ENCODE measurements at places on chromosomes 1 and 21. TPM values are rescaled to one million over a fixed set of nuclear protein-coding genes. Genes with fewer than 3 reads are reported as not detected.
A peak's percentile ranks its signal among the peaks of the same experiment; 100 is the strongest.

GRCh38 chr1:55981010-55981650, 598.2 kb downstream of the PLPP3 start:
- H3K27ac ChIP-seq = no peak overlapping the region
- no peak overlapping the region for H3K4me3 ChIP-seq
- no peaks in the 10 kb centered on the region for H3K36me3 ChIP-seq
- DNase-seq = no peak

Gene DDOST
- 233 TPM for total RNA-seq

GRCh38 chr1:10761503-10762152, 34.8 kb downstream of the CASZ1 start:
- H3K4me3 ChIP-seq = no peak overlapping the region
- peak overlapping the region; percentile 89 for H3K27ac ChIP-seq

GRCh38 chr1:202227053-202227672, 33.6 kb downstream of the LGR6 start:
- H3K27ac ChIP-seq = no peak overlapping the region
- H3K36me3 ChIP-seq = no peaks in the 10 kb centered on the region
- peaks cover 5% of the 10 kb centered on the region for H3K4me1 ChIP-seq
- no peaks in the 10 kb centered on the region for H3K27me3 ChIP-seq
- no peak overlapping the region for H3K4me3 ChIP-seq

DNA sequence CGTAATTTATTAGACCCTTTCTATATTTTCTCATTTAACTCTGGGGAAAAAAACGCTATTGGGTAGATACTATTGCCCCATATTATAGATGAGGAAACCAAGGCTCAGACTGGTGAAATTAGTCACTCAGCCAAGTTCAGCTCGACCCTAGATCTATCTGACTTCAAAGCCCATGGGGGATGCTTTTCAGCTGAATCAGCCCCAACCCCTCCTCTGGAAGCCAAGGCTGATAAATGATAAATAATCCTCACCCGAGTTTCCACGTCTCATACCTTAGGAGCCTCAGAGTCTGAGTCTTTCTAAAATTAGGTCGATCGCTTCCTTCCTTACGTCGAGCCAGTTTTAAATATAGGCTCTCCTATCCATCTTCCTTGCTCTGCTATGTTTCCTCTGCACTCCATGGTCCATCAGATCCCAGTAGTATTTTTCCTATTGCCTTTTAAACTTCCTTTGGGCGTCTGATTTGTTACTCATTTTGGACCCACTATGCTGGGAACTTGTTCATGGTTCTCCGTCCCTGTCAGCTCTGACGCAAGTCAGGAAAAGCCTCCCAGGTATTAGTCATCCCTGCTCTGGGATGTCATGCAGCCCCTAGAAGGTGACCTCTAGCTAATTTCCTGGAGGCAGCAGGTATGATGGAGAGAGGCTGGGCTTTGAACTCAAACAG, 122.8 kb downstream of the PLPP3 start:
- no peaks in the 10 kb centered on the region for H3K4me1 ChIP-seq
- H3K36me3 ChIP-seq = no peaks in the 10 kb centered on the region
- no peaks in the 10 kb centered on the region for H3K27me3 ChIP-seq
- no peak for DNase-seq
- no peak overlapping the region for H3K4me3 ChIP-seq

DNA sequence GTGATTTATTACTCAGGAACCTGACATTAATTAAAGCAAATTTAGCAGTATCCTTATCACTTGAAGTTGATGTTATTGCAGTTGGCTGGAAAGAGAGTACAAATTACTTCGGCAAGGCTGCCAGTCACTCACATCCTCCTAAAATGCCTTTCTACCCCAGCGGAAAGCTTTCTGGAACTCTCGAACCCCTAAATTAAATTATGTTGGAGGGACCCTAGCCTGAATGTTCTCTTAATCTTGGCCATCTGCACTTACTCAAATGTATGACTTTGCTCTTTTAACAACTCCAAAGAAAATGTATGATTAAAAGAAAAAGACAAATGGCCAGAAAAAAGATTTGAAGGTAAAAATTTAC, 242.6 kb upstream of the USP25 start:
- H3K27me3 ChIP-seq = no peaks in the 10 kb centered on the region
- H3K27ac ChIP-seq = no peak overlapping the region
- no peaks in the 10 kb centered on the region for H3K4me1 ChIP-seq
- H3K4me3 ChIP-seq = no peak overlapping the region

Gene ANKRD65
- 2.0 TPM for total RNA-seq

GRCh38 chr1:11179125-11179524, 10.0 kb upstream of the ANGPTL7 start:
- no peak overlapping the region for H3K27ac ChIP-seq
- H3K4me3 ChIP-seq = no peak overlapping the region
- H3K4me1 ChIP-seq = no peaks in the 10 kb centered on the region
- no peaks in the 10 kb centered on the region for H3K27me3 ChIP-seq
- no peaks in the 10 kb centered on the region for H3K36me3 ChIP-seq
- no peak for DNase-seq

DNA sequence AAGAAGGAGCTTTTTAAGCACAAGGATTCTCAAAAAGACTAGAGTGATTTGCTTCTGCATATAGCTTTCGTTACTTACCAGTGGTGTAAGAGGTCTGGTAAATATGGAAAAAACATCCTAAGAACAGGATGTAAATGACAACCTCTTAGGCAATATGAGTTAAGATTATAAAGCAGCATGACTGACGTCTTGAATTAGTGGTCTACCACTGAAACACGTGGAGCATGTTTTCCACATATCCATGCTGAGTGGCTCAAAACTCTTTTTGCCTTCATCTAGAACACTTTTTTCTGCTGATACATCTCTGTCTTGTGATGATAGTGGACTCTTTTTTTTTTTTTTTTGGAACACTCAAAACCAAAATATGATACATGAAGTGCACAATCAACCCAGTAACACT, 44.6 kb downstream of the RCAN1 start:
- H3K27ac ChIP-seq = peak overlapping the region; percentile 81
- no peak for DNase-seq
- H3K4me3 ChIP-seq = no peak overlapping the region
- H3K36me3 ChIP-seq = no peaks in the 10 kb centered on the region

Gene AGO3
- 16.7 TPM for total RNA-seq

Gene HMGCS2
- total RNA-seq = 271 TPM

DNA sequence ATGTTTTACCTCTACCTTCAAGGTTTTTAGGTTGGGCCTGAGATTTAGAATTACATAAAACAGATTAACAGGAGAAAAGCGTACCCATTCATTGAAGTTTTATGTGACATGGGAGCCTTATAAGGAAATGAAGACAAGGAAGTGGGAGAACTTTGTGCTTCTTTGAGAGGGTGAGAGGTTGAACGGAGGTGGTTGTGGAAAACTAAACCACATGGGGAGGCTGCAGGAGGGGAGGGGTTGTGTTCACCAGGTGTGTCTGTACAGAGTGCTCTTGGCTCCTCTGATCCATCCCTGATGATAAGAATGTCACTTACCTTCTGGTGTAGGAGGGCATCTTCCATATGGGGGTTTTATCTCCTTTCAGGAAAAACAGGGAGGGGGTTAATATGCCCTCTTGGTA, 2.7 kb downstream of the SLX9 start:
- peak; percentile 54 for DNase-seq
- no peak overlapping the region for H3K27ac ChIP-seq
- no peak overlapping the region for H3K4me3 ChIP-seq
- H3K4me1 ChIP-seq = peaks cover 15% of the 10 kb centered on the region
- no peaks in the 10 kb centered on the region for H3K36me3 ChIP-seq

Gene MFSD2A
- total RNA-seq = 15.6 TPM

- H3K27ac ChIP-seq = no peak overlapping the region
- H3K27me3 ChIP-seq = no peaks in the 10 kb centered on the region
- no peak for DNase-seq
- H3K4me1 ChIP-seq = no peaks in the 10 kb centered on the region
- no peak overlapping the region for H3K4me3 ChIP-seq
These were observed 18.1 kb downstream of the CYP4B1 start for GRCh38 chr1:46816930-46817329.
